CD4-positive, alpha-beta T cell treated with Interleukin-21 for 1 hour (primary cell): ENCODE measurements at places on chromosomes 16 and 17.

GRCh38 chr17:34567691-34568465 is 11.5 kb upstream of the TMEM132E start:
- no peak for DNase-seq

DNA sequence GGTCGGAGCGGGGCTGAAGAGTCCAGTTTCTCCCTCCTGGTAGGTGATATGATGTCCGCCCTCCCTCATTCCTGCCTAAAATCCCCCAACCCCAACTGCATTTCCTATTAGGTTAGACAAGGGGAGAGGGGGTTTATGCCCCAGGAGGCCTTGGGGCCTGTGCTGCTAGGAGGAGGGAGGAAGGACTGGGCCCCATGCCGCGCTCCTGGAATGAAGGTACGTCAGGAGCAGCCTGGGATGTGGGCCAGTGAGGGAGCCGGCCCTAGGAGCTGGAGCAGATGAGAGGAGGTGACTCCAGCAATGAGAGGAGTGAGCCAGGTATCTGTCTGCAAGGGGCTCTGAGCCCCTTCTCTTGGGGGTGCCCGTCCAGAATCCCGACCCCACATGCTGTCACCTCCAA is 46.9 kb upstream of the CDC42EP4 start:
- DNase-seq = no peak

GRCh38 chr16:2715519-2715918 is 4.5 kb downstream of the PRSS27 start:
- peak; percentile 84 for DNase-seq

DNA sequence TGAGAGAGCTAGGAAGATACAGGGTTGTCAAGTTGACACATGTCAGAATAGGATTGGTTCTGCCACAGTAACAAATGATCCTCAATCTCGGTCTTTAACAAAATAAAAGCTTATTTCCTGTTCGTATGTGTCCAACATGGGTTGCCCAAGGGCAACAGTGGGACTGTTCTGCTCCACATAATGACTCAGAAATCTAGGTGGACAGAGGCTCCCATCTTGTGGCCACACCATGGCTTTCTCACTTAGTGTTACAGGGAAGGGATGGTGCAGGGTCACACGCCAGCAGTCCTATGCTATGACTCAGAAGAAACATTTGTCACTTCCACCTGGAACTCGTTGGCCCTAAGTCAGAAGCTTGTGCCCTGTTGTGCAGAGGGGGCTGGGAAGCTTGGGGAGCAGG is 364.9 kb downstream of the SNX29 start:
- no peak for DNase-seq

DNA sequence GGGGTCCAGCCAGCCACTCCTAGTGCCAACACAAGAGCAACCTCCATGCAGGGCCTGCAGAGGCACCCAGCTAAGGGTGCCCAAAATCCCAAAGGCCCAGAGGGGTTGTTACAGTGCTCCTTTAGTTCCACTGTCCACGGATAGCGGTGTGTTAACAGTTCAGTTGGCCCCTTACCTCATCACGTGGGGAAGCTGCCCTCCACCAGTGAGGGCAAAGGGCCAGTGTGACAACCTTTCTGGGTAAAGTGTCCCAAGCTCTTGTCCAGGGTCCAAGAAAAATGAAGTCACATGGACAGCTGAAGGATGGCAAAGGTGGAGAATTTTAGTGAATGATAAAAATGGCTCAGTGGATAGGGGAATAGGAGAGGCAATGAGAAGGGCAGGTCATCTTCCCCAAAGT is 8.7 kb upstream of the MKS1 start:
- no peak for DNase-seq

GRCh38 chr17:46106966-46107644 is 86.1 kb downstream of the KANSL1 start:
- DNase-seq = no peak

GRCh38 chr16:84277244-84277823 is 17.3 kb upstream of the WFDC1 start:
- DNase-seq = peak; percentile 60

DNA sequence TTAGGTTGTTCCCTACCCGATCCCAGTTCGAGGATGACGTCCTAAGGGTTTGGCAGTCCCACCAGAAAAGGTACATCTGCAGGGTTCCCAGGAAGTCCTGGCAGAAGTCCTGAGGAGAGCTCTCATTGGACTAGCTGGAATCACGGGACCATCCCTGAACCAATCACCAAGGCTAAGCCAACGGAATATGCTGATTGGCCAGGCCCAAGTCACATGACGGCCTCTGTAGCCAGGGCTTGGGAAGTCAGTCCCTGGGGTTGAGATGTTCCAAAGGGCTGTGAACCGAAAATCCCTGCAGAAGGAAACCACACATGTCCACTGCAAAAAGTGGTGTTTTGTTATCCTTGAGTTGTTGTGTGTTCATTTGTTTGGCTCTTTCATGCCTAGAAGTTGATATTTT is 68.2 kb upstream of the ZNF423 start:
- DNase-seq = no peak

GRCh38 chr16:83714286-83714685 is 93.5 kb upstream of the HSBP1 start:
- DNase-seq = no peak

GRCh38 chr16:83328936-83329335 is 478.8 kb upstream of the HSBP1 start:
- no peak for DNase-seq

- DNase-seq = no peak
These were observed 63.5 kb upstream of the TEX2 start for GRCh38 chr17:64326420-64327054.

DNA sequence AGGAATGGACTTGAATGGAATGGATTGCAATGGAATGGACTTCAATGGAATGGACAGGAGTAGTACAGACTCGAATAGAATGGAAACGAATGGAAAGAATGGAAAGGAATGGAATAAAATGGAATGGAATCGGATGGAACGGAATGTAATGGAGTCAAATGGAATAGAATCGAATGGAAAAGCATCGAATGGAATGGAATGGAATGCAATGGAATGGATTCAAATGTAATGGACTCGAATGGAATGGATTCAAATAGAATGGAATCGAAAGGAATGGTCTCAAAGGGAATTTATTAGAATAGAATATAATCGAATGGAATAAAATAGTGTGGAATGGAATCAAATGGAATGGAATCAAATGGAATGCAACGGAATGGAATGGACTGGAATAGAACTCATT is 484.9 kb upstream of the WSB1 start:
- no peak for DNase-seq

DNA sequence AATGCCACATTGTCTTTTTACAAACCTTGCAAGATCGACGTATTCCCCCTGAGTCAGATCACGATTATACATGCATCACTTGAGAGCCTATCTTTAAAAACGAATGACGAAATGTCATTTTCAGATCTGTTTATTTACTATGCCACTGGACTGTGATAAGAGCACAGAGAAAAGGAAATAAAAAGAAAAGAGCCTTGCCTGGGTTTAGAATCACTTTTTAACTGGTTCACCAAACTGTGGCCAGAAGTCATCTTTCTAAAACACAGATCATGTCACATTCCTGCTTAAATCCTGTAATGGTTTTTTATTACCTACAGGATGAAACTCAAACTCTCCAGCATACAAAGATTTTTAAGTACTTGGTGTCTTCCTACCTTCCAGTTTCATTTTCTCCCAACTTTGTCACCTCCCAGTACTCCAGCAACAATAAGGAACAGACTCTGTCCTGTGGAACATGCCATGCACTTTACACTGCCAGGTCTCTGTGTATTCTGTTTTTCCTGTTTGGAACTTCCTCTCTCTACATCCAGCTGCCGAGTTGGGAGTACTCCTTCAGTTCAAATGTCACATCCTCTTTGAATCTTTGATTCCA is 91.5 kb downstream of the SNX11 start:
- no peak for DNase-seq

GRCh38 chr16:4404967-4405696 is 11.3 kb downstream of the CORO7 start:
- no peak for DNase-seq

GRCh38 chr16:27462846-27463682 is 61.1 kb downstream of the IL21R start:
- DNase-seq = no peak

DNA sequence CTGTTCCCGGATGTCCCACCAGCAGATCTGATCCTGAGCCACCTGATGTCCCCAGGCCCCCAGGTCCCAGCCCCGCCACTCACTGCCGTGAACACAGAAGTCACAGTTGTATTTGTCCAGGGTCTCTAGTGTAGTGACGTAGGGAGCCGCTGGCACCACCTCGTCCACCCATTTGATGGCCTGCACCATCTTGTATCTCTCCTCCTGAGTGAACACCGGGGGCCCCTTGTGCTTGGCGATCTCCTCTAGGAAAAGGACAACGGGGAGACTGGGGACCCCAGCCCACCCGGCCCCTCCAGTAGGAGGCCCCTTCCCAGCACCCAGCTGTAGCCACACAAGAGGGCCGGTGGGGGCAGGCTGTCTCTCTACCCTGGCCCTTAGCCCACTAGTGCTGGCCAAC is 2.4 kb downstream of the PCYT2 start:
- no peak for DNase-seq

DNA sequence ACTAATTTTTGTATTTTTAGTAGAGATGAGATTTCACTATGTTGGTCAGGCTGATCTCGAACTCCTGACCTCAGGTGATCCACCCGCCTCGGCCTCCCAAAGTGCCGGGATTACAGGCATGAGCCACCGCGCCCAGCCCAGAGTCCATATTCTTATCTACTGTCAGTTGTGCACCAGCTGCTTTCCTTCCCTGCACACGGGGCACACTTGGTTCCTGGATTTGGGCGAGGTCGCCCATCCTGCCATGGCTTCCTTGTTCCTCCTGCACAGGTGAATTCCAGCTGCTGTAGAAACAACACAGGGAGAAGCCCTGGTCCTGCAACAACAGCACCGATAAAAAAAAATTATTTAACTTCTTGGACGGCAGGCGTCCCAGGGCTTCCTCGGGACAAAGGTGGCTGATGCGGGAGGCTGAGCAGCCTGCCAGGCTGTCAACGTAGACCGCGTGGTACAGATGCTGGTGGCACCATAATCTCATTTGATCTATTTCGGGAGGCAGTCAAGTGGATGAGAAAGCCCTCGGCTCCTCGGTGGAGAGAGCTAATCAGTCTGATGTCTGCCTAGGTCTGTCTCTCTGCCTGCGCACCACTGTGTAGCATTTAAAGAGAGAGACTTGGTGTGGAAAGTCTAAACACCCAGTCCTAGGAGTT is 19.1 kb downstream of the RGS9 start:
- DNase-seq = no peak

- peak; percentile 33 for DNase-seq
These were observed 113.4 kb upstream of the RCVRN start for GRCh38 chr17:10018461-10018891.

GRCh38 chr17:10620823-10621222 is 36.3 kb downstream of the MYH3 start:
- DNase-seq = no peak

GRCh38 chr16:4385789-4386450 is 14.3 kb downstream of the VASN start:
- DNase-seq = no peak

DNA sequence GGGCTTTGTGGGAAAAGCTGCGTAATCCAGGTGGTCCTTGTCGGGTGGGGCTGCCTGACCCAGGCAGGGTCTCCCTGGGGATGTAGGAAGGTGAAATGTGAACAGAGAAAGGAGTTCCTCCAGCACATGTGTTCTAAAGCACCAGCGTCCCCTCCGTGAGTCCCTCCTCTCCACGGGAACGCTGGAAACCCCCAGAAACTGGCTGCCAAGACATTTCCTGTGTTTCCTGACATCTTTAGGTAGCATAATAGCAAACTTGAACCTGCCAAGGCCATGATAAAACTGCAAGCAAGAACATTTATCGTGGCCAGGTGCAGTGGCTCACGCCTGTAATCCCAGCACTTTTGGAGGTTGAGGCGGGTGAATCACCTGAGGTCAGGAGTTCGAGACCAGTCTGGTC is 12.6 kb upstream of the PYDC1 start:
- DNase-seq = no peak

GRCh38 chr16:87216841-87217275 is 100.3 kb downstream of the C16orf95 start:
- no peak for DNase-seq

DNA sequence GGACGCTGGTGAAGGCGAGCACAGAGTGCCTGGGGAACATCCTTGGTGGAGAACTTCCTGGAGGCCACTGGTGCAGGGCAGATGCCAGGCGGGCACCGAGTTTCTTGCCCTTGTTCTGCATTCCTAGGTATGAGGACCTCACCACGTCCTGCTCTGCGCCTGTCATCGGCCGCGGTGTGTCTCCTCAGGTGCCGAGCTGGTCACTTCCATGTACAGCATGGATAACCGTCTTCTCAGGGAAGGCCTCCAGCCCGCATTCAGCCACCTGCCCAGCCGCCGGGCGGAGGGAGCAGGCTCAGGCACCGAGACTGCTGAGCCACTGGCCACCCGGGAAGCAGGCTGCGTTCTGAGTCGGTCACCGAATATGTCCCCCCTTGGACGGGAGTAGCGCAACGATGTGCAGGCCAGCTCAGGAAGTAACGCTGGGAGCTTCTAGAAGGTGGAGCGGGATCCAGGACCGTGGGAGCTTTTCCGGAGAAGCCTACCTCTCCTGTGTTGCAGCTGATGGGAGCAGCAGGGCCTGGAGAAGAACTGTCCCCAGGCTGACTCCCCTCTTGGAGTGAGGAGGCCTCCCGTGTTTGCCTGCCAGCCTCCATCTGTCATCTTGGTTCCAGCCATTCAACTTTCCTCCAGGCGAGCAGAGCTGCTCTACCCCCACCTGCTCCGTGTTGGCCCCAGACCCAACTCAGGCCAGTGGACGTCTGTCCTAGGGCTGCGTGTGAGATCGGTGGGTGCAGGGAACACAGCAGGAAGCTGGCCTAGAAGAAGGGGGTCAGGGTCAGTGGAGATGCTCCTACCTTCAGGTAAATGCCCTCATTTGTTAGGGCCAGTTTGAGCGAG is 2.1 kb upstream of the BAIAP2 start:
- no peak for DNase-seq
